ENCODE measurements at places on chromosomes 5 and 9.
A peak's percentile ranks its signal among the peaks of the same experiment; 100 is the strongest.

DNA sequence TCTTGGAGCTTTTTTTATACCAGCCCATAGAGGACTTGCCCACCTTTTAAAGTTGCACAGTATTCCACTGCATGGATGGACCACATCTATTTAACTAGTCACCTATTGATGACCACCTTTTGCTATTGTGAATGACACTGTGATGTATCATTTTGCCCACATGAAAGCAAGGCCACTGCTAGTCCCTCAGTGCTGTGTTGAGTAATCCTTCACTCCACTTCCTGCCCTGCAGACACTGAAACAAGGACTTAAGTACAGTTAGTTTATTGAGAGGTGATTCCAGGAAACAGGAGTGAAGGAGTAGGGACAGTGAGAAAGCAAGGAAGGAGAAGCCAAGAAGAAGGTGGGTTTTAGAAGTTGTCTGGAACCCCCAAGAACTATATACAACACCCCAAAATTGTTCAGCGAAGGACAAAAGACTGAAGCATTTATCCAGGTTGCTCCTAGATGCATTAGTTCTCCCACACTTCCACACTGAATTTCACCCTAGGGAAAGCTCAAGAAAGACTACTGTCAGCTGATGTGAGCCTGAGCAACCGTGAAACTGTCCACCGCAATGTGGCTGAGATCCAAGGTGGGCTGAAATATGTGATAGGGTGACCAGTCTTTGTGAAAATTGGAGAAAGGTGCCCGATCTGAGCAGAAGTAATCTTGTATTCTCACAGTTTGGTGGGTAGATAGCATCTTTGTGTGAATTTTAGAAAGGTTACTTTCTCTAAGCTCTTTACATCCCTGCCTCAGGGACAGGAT, 45.2 kb upstream of the ANKRD31 start:
- no peak for DNase-seq

DNA sequence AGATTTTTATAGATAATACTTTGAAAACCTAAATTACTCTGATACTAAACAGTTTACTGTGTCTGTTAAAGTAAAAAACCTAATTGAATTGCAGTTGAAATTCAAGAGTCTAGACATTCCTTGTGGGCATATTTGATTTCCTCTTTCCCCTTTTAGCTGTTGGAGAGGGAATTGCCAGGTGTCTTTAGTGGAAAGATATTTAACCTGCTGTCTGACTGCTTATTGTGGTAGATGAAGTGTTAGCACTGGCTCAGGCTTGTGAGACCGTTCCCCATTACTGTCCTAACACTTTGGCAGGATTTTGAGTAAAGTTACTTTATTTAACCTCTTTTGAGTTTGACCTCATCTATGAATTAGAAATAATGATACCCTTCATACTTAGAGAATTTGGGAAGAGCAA, 16.4 kb downstream of the MAP3K1 start:
- no peak for DNase-seq

- DNase-seq, result no peak
Observed at GRCh38 chr5:16521521-16522483, 56.2 kb upstream of the ZNF622 start.

DNA sequence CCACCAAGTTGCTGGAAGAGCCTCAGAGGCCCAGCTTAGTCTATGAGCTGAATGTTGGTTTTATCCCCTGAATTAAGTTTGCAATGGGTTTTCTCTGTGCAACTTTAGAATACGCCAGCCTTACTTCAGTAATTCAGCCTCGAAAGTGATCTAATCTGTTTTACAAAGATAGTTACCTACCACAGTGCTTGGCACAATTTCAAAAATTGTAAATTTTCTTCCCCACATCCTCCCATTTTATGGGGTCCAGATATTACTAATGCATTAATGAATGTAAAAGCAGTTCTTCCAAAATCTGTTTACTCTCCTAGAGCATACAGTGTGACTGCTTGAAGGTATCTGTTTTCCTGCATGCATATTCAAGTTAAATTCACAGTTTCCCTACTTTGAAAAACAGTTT, 172.6 kb downstream of the MAN2A1 start:
- no peak for DNase-seq

DNA sequence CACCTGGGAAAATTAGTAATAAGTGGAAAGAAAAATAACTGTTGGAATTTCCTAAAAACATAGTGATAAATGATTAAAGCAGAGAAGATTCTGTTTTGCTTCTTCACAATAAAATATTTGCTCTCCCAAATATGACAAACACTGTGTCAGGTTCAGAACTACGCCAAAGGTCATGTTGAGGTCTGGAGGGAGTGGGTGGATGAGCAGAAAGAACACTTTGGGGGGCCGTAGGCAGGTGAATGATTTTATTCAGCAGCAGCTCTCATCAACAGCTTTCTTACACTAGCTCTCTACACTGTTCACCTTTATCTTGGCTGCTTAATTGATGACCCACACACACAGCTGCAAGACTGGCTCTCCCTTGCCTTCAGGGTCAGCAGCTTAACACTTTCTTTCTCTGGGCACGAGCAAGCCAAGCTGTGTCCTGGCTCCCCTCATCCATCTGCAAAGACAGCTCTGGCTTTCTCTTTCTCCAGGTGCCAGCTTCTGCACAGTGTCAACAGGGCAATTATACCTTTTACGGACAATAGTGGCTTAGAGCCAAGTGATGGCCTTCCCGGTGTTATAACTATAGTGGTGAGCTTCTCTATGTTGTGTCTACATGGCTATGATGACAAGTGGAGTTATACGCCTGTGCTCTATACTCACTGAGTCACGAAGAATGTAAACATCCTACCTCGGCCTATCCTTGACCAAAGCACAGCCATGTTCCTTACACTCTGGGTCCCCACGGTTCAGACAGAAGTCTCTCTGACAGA, 18.9 kb upstream of the GPX8 start:
- no peak for DNase-seq

GRCh38 chr9:101977614-101978210, 239.3 kb upstream of the GRIN3A start:
- no peak for DNase-seq

DNA sequence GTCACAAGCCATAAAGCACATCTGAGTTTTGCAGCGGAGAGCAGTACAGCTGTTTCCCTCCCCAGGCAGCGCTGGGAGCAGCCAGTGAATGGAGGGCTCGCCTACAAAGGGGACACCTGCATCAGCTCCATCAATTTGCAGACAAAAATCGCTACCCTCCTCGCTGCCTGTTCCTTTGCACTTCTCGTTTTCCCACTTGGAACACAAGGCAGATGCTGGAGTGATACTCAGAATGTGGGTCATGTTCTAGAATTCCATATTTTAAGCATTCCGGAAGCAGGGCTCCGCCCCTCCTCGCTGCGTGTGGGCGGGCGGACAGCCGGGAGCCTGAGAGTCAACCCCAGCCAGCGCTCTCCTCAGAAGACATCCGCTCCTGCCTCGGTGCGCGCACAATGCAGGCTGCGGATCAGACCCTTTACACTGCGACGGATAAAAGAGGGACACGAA, 92.1 kb downstream of the LMNB1 start:
- DNase-seq, result no peak

DNA sequence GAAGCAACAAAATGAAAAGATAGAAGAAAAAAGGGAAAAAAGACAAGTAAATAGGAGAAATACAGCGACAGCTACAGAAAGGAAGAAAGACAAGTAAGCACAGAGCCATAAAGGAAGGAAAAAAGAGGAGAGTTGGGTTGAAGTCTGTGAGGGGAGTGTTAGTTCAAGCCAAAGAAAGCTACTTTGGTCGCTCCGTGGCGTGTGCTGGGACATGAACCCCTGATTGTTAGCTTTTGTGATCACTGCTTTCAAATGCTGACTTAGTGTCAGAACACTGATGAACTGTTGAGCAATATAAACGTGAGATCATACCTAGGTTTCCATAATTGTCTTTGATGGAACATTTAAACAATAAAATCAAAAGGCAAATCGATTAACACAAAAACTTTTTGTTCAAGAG, 370.1 kb downstream of the TMEM161B start:
- DNase-seq, result no peak

DNA sequence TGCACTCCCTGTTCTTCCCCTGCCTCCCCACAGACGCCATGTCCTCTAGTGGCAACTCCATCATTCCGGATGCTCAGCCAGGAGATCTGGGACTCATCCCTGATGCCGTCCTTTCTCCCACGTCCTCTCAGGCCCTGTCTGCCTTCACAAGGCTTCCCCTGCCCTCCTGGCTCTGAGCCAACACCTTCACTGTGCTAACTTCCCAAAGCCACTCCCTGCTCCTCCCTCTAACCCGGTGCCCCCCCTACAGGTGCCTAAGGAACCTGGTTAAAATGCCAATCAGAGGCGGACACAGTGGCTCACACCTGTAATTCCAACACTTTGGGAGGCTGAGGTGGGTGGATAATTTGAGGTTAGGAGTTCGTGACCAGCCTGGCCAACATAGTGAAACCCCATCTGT, 67.6 kb downstream of the LMX1B start:
- no peak for DNase-seq

GRCh38 chr9:111622626-111623025, 8.5 kb upstream of the DNAJC25 start:
- DNase-seq, result no peak

DNA sequence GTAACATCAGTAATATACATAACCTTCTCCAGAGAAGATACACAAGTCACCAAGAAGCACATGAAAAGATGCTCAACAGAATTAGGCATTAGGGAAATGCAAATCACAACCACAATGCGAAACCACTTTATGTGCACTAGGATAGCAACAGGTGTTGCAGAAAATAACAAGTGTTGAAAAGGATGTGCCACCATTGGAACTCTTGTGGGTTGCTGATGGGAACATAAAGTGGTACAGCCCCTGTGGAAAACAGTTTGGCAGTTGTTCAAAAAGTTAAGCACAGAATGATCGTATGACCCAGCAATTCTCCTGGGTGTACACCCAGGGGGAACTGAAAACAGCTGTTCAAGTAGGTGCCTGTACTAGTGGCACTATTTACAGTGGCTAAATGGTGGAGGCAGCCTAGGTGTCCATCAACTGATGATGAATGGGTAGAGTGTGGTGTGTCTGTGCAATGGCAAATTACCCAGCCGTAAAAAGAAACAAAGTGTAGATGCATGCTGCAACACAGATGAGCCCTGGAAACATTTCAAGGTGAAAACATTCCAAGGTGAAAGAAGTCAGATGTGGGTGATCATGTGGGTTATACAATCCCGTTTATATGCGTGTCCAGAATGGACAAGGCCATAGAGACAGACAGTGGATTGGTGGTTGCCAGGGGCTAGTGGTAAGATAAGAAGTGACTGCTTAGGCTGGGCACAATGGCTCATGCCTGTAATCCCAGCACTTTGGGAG, 27.2 kb downstream of the CCDC69 start:
- DNase-seq, result no peak

DNA sequence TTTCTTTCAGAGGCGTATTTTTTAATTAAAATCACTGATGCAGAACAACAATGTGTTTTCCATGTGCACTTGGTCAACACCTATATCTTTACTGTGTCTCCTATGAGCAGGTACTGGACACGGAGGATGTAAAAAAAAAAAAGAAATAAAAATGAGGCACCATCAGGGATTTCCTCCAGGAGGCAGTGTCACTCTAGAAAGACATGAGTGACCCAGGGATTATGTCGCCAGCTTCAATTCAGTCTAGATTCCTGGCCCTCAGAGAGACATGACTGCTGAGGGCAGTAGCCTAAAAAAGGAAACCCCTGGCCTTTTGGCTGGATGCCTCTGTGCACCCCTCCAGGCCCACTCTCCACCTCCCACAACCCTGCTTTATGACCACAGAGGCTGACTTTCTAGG, 18.3 kb upstream of the IL33 start:
- DNase-seq, result no peak

GRCh38 chr5:34669931-34670516, 13.9 kb downstream of the RAI14 start:
- DNase-seq, result no peak

DNA sequence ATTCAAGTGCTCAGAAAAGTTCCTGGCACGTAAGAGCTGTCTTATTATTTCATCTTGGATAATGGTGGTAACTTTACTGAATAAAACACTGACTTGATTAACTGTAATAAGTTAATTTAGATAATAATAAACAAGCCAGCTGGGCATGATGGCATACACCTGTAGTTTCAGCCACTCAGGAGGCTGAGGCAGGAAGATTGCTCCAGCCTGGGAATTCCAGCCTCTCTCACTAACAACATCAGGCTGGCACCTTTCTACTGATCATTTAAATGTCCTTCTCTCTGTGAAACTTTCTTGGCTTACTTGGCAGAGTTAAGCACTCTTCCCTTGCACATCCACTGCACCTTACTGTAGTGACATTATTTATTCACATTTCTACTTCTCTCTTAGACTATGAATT, 20.0 kb downstream of the STOM start:
- no peak for DNase-seq

- no peak for DNase-seq
Observed at GRCh38 chr5:140855772-140856674, at the start of gene PCDHA10. TSS of gene PCDHA10 (plus strand) at chr5:140855897. CDS start at chr5:140856049, 152 bp downstream.

- no peak for DNase-seq
Observed at GRCh38 chr5:16889203-16889971, 46.7 kb downstream of the MYO10 start.

DNA sequence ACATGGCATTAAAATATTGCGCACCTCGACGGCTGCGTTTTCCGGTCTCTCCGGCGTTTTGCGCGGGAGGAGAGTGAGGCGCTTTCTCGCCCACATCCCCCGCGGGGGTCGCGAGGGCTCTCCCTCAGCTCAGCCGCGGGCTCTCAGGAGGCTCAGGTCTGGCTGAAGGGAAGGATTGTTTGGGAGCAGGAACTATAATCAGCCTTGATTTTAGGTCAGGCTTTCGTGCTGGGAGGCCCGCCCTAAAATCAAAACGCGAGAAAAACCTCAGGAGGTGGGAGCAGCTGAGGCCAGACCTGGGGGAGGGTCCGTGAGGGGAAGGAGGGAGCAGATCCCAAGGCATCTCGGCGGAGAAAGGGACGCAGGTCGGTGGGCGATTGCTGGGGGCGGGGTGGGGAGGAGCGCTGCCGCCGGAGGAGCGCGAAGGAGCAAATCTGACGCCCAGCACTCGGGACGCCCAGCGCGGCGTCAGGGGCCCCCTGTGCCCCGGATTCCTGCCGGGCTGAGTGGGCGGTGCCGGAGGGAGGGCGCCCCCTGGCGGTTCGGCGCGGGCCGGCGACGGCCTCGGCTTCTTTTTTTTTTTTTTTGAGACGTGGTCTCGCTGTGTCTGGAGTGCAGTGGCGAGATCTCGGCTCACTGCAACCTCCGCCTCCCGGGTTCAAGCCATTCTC, 18.7 kb upstream of the RNF130 start:
- peak; percentile 73 for DNase-seq

DNA sequence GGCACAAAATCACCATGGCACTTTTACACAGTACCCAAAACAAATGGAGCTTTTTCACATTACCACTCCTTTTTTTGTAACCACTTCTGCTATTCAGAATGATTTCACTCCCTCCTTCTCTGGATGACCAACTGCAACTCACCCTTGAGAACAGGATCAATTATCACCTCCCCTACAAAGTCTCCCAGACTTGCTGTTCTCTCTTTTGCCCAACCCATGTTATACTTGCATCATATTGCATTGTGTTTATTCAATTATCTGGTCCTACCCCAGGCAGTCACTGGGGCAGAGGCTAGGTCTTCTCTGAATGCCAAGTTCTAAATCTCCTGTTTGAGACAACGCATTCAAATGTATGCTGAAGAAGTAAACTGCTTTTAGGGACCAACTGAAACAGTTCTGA, 96.0 kb downstream of the GPR21 start:
- no peak for DNase-seq

Data from activated CD8-positive, alpha-beta memory T cell treated with anti-CD3 and anti-CD28 coated beads for 1 hour (primary cell).